Naive thymus-derived CD8-positive, alpha-beta T cell (primary cell): ENCODE measurements at places on chromosomes 3 and 15. TPM values are rescaled to one million over a fixed set of nuclear protein-coding genes. Genes with fewer than 3 reads are reported as not detected.

- H3K27ac ChIP-seq: no peak overlapping the region
- H3K4me3 ChIP-seq: no peak overlapping the region
- no peak for DNase-seq
Observed at GRCh38 chr3:54358969-54359694, 236.8 kb downstream of the CACNA2D3 start.

The SIDT1 gene
- 71.2 TPM for total RNA-seq

- H3K27ac ChIP-seq: no peak overlapping the region
- H3K36me3 ChIP-seq: no peaks in the 10 kb centered on the region
- no peaks in the 10 kb centered on the region for H3K27me3 ChIP-seq
- DNase-seq: no peak
- no peak overlapping the region for H3K4me3 ChIP-seq
- H3K4me1 ChIP-seq: no peaks in the 10 kb centered on the region
Observed at GRCh38 chr3:151796105-151796680, 17.7 kb upstream of the AADAC start.

DNA sequence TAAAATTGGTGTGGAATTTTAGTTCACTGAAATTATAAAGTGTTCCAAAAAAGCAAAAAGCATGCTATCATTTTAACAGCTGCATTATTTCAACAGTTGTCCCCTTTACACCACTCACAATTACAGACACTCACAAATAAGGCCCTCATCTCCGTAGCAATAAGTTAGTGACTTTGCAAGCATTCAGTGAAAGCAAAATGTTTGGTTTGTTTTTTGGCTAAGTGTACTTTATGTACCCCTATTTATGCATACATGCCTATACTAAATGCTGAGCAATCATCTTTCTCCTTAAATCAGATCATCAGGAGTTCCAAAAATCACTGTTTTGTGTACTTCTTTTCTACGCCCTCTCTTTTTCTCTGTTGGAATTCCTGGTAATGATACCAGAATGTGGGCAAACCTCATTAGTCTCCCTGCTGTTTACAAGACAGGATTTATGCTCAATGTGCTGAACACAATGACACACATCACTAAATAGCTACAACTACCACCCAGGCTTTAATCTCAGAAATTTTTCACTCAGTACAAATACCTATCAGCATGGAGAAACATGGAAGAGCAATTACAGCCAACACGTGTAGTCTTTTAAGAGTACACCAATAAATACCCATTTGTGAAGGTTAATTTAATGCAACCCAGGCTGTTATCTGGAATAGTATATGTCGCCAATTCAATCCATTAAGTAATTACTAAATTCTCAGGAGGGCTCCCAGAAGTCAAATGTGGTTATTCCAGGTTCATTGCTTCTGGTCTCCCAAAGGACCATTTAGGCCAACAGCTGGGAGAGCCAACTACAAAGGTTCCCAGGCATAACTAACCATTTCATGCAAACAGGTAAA, 12.0 kb downstream of the ALDH1A2 start:
- H3K36me3 ChIP-seq: no peaks in the 10 kb centered on the region
- no peak overlapping the region for H3K4me3 ChIP-seq
- no peak for DNase-seq
- H3K27ac ChIP-seq: no peak overlapping the region
- H3K27me3 ChIP-seq: peaks cover 18% of the 10 kb centered on the region

The OIP5 gene
- 7.0 TPM for total RNA-seq

GRCh38 chr3:32406486-32407408, 15.1 kb downstream of the CMTM7 start:
- peaks cover 37% of the 10 kb centered on the region for H3K36me3 ChIP-seq
- peaks cover 88% of the 10 kb centered on the region for H3K4me1 ChIP-seq
- H3K27me3 ChIP-seq: no peaks in the 10 kb centered on the region

- H3K4me3 ChIP-seq: no peak overlapping the region
- peaks cover 32% of the 10 kb centered on the region for H3K36me3 ChIP-seq
- H3K27me3 ChIP-seq: no peaks in the 10 kb centered on the region
Observed at GRCh38 chr3:18507333-18507732, 82.2 kb upstream of the SATB1 start.

DNA sequence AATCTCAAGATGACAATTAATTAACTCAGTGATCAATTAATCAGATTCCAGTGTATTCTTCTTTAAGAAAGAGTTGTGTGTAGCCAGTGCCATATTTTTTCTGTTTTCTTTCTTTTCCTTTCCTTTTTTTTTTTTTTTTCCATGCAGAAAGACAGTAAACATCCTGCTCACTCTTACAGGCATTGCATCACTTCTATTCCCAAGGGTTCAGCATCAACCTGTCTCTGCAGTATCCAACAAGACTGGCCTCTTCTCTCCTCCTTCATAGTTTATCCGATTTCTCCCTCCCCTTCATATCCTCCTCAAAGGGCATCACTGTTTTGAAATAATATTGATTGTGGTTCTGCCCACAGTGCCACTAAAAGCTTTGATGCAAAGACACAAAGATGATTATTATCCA, 17.0 kb upstream of the SLC9A9 start:
- H3K27me3 ChIP-seq: peaks cover 19% of the 10 kb centered on the region
- H3K4me3 ChIP-seq: no peak overlapping the region
- H3K4me1 ChIP-seq: no peaks in the 10 kb centered on the region
- H3K36me3 ChIP-seq: no peaks in the 10 kb centered on the region

DNA sequence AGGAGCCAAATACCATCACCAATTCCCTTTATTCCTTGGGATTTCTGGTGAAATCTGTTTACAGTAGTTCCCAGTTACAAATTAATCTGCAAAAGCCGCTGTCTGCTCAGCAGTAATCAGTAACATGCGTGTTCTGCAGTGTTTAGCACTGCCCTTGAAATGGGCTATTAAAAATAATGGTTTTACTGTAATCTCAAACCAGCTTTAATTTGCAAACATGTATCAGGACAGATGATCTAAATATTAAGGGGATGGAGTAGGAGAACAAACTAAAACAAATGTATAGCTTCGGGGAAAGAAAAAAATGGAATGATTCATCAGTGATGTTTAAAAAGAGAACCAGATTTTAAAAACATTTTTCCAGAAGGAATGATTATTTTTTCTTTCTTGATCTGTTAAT, 513.2 kb downstream of the MECOM start:
- H3K36me3 ChIP-seq: no peaks in the 10 kb centered on the region
- peaks cover 73% of the 10 kb centered on the region for H3K27me3 ChIP-seq
- H3K4me3 ChIP-seq: no peak overlapping the region
- peaks cover 23% of the 10 kb centered on the region for H3K4me1 ChIP-seq
- no peak for DNase-seq

GRCh38 chr3:155908086-155908485, 37.6 kb downstream of the GMPS start:
- H3K4me3 ChIP-seq: peak overlapping the region; percentile 33
- no peak for DNase-seq
- peak overlapping the region; percentile 48 for H3K27ac ChIP-seq
- H3K36me3 ChIP-seq: peaks cover 77% of the 10 kb centered on the region
- peaks cover 15% of the 10 kb centered on the region for H3K4me1 ChIP-seq

DNA sequence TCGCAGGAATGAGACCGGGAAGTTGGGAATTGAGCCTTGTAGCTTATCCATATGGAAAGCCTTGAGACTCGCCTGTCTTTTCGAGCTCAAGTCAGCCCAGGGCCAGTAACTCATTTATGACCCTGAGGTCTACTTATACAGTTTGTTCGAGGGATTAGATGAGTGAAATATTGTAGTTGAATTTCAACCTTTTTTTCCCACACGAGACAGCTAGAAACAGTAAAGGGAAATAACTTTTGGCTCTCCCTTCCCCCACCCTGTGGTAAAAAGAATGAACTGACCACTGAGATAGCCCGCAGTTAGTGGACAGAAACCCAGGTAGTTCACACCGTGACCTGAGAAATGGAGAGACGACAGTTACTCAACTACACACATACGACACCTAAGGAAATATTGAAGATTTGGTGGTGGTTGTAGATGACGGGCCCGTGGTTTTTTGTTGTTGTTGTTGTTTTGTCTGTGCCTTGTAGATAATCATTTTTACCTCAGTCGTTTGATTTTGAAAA, 841 bp downstream of the EIF3J start:
- peak overlapping the region; percentile 95 for H3K27ac ChIP-seq
- H3K4me1 ChIP-seq: peaks cover 25% of the 10 kb centered on the region
- peak; percentile 18 for DNase-seq
- H3K36me3 ChIP-seq: peaks cover 38% of the 10 kb centered on the region
- H3K27me3 ChIP-seq: no peaks in the 10 kb centered on the region
- peak overlapping the region; percentile 93 for H3K4me3 ChIP-seq

DNA sequence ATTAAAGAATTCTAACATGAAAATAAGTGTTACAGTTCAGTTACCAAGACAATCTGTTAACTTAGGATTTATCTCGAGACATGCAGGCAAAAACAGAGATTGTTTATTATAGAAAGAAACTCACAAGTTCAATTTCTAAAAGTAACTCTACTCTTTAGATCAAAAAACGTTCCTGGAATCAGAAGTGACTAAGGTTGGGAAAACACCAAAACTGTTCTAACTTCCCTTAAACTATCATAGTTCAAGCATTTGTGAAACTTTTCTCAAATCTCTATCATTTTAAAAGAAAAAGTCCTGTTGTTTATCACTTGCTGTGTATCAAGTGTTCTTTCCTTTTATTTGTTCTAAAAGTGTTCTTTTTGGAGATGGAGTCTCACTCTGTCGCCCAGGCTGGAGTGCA, 8.7 kb downstream of the WDR82 start:
- DNase-seq: no peak
- peak overlapping the region; percentile 85 for H3K4me3 ChIP-seq
- peak overlapping the region; percentile 98 for H3K27ac ChIP-seq
- no peaks in the 10 kb centered on the region for H3K27me3 ChIP-seq
- peaks cover 73% of the 10 kb centered on the region for H3K4me1 ChIP-seq
- peaks cover 95% of the 10 kb centered on the region for H3K36me3 ChIP-seq

DNA sequence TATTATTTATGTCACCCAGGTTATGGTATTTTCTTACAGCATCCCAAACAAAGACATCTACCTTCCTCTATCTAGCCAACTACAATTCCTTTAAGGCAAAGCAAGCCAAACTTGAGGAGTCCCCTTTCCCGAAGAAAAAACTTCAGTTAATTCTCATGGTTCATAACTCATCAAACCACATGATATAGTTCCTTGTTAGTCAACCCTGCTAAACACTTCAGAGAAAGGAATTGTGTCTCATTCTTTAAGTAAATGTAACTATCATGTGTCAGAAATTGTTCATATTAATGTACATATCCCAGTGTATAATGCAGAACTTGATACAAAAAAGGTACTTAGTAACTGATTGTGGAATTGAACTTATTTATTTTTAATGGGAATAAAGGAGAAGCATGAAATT, 44.4 kb downstream of the ST3GAL6 start:
- no peaks in the 10 kb centered on the region for H3K4me1 ChIP-seq
- H3K4me3 ChIP-seq: no peak overlapping the region
- no peak for DNase-seq
- H3K27ac ChIP-seq: no peak overlapping the region

The HIGD2B gene
- total RNA-seq: 0.47 TPM

DNA sequence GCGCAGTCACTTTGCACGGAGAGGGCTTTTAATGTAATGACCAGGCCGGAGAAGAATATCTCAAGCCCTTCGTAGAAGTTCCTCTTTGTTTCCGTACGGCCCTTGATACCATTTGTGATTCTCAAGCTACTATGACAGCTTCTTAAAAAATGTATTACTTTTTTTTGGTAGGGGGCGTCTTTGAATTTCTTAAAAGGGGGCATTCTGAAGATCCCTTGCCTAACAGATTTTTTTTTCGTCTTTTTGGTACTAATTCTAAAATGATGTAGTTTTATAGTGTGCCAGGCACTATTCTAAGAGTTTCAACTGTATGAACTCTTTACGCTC, 614.0 kb downstream of the MCTP2 start:
- no peak for DNase-seq
- H3K4me3 ChIP-seq: no peak overlapping the region
- H3K36me3 ChIP-seq: no peaks in the 10 kb centered on the region
- no peak overlapping the region for H3K27ac ChIP-seq
- H3K27me3 ChIP-seq: peaks cover 39% of the 10 kb centered on the region

The CHL1 gene
- 0.60 TPM for total RNA-seq

The PDHB gene
- total RNA-seq: 66.4 TPM

GRCh38 chr15:44734839-44735481, 1.4 kb upstream of the TRIM69 start:
- no peak for DNase-seq
- no peaks in the 10 kb centered on the region for H3K27me3 ChIP-seq
- H3K4me3 ChIP-seq: peak overlapping the region; percentile 88
- no peaks in the 10 kb centered on the region for H3K36me3 ChIP-seq
